ENCODE measurements at places on chromosomes 4 and X.
A peak's percentile ranks its signal among the peaks of the same experiment; 100 is the strongest.

DNA sequence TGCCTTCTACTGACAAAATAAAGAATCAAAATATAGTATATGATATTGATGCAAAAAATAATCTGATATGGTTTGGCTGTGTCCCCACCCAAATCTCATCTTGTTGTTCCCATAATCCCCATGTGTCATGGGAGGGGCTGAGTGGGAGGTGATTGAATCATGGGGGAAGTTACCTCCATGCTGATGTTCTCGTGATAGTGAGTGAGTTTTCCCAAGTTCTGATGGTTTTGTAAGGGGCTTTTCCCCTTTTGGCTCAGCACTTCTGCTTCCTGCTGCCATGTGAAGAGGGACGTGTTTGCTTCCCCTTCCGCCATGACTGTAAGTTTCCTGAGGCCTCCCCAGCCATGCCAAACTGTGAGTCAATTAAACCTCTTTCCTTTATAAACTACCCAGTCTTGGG, 70.2 kb downstream of the TMEM165 start:
- no peak for DNase-seq

DNA sequence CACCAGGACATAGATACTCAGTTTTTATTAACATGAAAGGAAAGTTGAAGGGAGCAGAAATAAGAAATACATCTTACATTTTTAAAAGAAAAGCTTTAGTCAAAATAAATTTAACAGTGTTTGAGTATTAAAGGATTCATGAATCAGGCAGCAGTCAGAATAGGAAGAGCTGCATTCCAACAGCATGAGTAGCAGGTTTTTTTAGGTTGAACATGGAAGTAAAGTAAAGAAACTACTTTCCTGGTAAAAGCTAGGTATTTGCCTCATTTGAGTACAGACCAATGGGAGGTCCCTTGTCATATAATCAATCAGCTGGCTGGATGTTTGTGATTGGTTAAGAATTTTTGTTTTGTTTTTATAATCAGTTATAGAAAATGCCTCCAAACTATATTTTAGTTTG, 645.9 kb upstream of the INTU start:
- DNase-seq: no peak

GRCh38 chrX:93322110-93322509, 351.3 kb downstream of the NAP1L3 start:
- DNase-seq: no peak

- DNase-seq: no peak
Measured at GRCh38 chr4:152369902-152370295, 166.0 kb downstream of the FBXW7 start.

DNA sequence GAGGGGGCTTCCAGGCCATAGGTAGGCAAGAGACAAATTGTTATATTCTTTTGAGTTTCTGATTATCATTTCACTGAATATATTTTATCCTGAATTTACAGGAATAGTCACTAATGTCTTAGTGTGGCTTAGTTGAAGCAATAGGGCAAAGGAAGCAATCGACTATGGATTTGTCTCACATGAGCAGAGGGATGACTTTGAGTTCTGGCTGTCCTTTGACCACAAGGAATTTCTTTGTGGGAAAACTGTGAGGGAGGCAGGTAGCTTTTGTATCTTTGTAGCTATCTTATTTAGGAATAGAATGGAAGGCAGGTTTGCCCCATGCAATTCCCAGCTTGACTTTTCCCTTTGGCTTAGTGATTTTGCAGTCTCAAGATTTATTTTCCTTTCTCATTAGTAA, 207.3 kb upstream of the ANXA10 start:
- DNase-seq: no peak

DNA sequence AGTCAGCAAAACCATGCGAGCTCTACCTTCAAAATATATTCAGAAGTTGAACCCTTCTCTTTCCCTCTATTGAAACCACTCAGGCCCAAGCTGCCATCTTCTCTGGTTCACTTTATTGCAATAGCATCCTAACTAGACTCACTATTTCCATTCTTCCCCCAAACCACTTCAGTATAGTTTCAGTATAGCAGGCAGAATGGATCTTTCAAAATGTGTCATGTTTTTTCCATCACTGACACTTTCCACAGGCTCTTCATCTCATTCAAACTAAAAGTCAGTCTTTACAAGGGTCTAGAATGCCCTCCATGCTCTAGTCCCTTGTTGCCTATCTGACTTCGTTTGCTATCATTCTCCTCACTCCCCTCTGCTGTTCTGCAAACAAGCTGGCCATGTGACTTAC, 274.4 kb downstream of the IDS start:
- DNase-seq: no peak

GRCh38 chr4:625631-626161, 323 bp downstream of the PDE6B start:
- no peak for DNase-seq

- DNase-seq: no peak
Measured at GRCh38 chrX:6782831-6783230, 247.9 kb upstream of the VCX3A start.

DNA sequence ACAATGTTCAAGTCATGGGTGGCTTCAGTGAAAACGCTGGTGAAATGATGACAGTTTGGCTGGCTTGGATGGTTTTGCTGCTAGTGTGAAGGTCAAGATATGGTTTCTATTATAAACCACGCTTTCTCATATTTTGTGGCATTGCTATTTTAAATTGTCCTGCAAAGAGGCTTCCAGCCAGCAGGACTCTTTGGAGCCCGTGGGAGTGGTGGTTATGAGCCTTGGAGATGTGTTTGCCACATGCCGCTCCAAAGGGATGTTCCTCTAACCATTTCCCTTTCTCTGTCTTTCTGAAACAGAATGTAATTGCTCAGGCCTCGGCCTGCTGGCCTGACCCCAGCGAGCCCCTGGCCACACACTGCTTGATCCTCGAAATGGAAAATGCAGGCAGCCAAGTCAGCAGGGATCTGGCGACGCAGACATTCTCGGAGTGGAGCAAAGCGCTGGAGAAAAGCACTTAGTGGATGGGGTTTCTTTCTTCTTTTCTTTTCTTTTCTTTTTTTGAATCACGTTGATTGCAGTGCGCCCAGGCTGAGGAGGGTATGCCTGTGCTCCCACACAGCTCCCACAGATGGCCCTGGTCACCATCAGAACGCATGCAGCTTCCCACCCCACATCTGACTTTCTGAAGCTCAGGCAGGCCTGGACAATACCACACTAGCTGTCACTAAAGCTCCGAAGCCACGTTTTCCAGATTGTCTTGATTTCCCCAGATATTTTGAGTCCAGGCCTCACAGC, 114.0 kb downstream of the ENPP6 start:
- no peak for DNase-seq

- DNase-seq: no peak
Measured at GRCh38 chr4:153034681-153035080, 98.6 kb downstream of the FHDC1 start.

DNA sequence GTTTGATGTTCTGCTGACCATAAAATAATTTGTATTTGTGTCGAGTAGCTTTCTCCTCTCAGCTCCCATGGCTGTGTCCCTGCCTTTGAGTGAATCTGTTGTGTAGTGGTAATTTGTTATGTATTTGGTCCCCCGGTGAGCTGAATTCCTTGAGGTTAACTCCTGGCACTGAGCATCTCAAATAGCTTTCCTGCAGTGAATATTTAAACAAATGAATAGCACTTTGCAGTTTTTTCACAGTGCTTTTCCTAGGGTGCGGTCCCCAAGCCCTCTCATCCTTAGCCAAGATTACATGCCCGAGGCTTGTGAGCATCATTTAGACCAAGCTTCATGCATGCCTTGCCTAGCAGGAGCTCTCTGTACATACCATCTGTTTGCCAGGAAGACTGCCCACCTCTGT, 74.2 kb downstream of the CLDN34 start:
- no peak for DNase-seq

DNA sequence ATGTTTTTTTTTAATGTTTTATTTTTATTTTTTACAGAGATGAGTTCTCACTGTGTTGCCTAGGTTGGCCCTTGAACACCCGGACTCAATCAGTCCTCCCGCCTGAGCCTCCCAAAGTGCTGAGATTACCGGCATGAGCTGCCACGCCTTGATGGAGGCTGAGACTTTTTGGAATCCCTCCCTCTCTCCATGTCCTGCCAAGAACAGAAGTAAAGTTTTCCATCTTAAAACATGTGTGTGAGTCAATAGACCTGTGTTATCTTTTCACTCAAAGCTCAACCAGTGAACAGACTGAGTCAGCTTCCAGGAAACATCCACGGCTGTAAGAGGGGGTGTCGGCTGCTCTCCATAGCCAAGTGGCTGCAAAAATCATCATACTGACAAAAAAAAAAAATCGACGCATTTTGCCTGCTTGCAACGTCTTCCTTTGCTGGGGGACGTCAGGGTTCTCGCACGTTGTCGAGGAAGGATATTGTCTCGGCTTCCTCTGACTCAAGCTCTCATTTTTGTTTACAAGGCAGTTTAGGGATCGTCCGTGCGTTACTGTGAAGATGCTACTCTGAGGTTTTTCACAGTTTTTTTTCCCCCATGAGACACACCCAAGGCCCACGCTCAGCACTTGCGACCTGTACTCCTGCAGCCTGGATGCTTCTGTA, 10.0 kb upstream of the ASMTL start:
- peak; percentile 33 for DNase-seq

DNA sequence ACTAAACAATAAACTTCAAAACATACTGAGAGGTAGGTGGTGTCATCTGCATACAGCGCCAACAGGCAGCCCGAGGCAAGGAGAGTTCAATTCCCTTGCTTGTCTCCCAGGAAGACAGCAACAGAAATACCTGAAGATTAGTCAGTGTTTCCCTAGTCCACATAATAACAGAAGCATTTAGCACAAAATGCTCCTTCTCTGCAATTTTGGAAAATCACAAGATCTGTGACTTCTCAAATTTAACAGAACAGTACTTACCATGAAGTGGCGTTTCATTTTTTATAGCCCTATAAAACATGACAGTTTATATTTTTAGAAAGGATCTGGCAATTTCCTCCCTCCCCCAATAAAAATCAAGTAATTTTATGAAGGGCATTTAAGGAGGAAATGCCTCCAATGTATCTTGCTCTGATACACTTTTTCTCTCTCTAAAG, 67.1 kb upstream of the MYOZ2 start:
- peak; percentile 19 for DNase-seq

- no peak for DNase-seq
Measured at GRCh38 chr4:67712650-67713528, 11.9 kb upstream of the UBA6 start.

DNA sequence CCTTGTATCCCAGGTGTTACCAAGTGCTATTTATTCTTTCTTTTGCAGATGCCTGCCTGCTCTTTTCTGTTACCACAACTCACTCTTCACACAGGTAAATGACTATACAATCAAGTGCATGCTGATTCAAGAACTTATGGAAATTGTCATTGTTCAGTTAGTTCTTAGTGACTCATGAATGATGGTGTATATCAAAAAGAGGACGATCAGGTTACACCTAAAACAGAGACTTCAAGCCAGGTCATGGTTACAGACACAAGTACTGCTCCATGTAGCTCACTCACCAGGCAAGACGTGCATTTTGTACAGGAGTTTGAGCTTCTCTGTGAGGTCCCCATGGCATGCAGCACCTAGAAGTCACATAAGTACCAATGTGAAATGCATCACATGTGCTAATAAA, 59.3 kb upstream of the UCP1 start:
- DNase-seq: no peak

DNA sequence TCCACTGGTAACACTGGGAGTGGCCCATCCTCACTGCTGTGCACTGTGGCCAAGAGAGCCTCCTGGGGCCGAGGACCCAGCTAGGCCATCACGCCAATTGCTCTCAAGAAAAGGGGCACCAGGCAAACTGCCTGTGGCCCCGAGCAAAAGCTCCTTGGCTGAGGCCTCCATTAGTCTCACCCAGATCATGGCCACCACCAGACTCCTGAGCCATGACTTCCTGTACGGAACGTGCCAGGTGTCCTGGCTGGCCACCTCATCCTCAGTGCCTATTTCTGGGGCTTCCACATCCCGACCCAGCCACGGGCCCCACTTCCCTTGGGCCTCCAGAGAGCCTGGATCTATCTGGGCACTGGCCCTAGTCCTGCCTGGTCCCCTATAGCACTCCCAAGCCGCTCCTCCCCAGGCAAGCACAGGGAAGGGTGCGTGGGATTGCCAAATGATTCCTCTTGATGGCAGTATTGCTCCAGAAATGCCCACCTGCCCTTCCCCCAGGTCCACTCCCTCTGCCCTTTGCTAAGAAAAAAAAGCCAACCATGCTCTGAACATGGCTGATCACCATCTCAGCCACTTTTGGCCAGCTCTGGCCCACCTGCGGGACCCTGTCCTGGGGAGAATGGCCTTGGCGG, 212.6 kb upstream of the AGTR2 start:
- no peak for DNase-seq

DNA sequence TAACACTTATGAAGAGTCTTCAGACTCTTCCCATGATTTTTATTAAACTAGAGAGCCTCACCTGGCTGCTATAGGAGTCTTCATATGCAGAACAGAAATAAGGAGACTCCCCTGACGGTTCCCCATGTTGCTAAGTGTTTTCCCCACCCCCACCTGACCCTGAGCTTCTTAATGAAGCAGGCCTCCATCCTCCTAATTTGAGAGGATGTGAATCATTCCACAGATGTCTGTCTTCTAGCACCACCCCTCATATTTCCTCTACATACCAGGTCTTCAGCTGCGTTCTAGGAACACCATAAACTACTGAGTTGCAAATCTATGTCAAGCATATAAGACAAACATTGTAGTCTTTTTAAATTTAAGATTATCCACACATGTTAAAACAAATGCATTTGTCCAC, 36.9 kb downstream of the RP2 start:
- DNase-seq: no peak

- DNase-seq: no peak
Measured at GRCh38 chr4:95550115-95550987, 1.6 kb upstream of the UNC5C start.

DNA sequence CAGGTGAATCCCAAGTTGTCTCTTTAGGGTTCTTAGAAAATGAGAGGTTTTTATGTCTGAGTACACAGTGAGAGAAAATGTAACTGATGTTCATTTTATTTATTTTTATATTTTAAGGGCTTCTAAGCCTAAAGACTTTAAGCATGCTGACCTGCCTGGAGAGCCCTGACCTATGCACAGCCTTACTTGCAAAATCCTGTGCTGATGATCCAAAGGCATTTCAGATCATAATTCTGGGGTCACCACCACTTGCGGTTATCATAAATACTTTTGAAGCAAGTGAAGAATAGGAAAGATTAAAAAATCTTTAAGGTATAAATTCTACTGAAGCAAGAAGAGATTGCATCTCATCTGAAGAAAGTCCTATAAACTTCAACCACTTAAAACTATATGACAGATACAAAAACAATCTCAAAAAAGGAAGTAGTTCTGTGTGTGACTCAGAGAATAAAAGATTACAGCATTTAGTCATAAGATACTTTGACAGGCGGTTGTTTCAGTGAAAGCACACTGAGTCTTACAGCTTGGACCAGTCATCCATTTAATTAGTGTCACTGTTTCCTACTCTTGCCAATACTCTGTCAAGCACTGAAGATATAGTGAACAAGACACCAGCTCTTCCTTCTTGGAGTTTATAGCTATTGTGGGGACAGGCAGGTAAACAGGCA, 245.2 kb upstream of the DIPK2B start:
- peak; percentile 38 for DNase-seq

Measured in HTR-8/SVneo (cell line).